ENCODE measurements at places on chromosomes 12 and 14.

- no peak for DNase-seq
These were observed 8.6 kb downstream of the PEBP1 start for GRCh38 chr12:118144499-118144898.

GRCh38 chr12:48339442-48340117, 11.1 kb downstream of the ZNF641 start:
- no peak for DNase-seq

DNA sequence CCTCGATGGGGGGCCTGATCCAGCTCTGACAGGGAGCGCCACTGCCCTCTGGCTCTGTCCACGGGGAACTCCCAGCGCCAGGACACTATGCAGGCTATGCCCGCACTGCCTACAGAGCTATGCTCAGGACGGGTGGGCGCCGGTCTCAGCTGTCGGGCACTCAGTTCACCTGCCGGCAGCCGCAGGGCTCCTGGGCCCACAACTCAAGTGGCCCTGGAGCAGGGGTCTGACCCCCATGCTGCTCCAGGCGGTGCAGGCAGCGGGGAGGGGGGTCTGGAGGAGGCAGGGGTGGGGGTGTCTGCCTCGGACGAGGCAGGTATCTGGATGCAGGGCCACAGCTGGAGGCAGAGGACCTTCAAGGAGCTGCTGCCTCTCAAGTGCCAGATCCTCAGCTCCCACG, 28.5 kb upstream of the NUDT14 start:
- no peak for DNase-seq

GRCh38 chr12:65501093-65501621, 222.7 kb downstream of the MSRB3 start:
- DNase-seq: no peak

DNA sequence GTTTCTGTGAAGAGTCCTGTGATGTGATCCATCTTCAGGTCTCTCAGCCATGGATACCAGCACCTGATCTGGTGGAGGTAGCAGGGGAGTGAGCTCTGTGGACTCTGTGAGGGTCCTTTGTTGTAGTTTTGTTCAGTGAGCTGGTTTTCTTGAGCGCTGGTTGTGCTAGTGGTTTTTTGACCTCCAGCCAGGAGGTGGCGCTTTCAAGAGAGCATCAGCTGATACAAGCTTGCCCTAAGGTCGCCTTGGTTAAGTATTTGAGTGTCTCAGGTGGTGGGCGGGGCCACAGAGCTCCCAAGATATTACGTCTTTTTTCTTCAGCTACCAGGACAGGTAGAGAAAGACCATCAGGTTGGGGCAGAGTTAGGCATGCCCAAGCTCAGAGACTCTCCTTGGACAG, 139.7 kb downstream of the TTLL5 start:
- DNase-seq: no peak

DNA sequence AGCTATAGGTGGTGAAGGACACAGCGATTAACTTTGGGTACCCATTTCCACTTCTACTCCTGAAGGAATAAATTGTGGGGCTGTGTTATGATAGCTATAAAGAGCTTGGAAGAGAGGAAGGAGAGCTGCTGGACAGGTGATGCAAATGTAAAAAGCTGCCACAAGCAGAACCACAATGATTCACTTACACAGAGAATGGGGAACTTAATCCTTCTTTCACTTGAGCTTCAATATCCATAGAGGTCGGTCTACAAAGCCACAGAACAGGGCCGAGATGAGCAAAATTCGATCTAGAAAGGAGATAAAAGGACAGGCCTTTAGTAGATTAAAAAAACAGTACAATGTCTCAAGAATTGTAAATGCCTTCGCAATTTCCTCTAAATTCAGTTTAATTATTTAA, 831.1 kb downstream of the LRFN5 start:
- no peak for DNase-seq

GRCh38 chr14:65403231-65403630, 9.3 kb upstream of the FUT8 start:
- DNase-seq: no peak

GRCh38 chr12:39372929-39373328, 70.0 kb downstream of the KIF21A start:
- DNase-seq: no peak

GRCh38 chr14:95138876-95139275, 18.5 kb downstream of the DICER1 start:
- no peak for DNase-seq

DNA sequence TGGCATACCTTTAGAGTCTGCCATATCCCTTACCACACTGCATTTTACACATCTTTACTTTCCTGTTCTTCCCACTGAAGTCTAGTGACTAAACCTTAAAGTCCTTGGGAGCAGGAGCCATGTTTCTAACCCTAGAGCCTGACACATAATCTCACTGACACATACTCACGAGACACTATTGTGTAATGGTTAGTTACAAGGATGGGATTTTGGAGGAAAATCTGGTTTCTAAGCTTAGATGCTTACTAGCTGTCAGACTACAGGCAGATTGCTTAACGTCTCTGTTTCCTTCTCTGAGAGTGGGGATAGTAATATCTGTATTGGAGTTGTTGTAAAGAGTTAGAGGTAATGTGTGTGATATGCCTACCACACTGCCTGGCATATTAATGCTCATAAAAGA, 6.2 kb upstream of the DYRK4 start:
- no peak for DNase-seq

GRCh38 chr12:64082116-64082515, 140.0 kb downstream of the KICS2 start:
- no peak for DNase-seq

DNA sequence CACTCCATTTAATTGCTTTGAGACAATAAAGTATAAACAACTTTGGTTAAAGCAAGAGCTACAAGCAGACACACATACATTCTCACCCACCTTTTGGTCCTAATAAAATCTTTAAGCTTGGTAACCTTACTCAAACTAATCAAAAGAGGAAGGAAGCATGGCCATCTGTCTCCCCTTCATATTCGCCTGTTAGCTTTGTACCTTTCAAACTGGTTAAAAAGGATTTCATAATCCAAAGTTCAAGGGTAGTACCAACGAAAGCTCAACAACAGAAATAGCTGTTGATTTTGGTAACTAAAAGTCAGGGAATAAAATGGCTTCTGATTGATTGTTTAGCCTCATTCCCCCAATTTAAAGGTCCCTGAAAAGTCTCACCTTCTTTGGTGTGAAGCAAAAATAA, 456.9 kb downstream of the BCAT1 start:
- no peak for DNase-seq
